Stimulated activated CD8-positive, alpha-beta memory T cell treated with anti-CD3 and anti-CD28 coated beads, Interleukin-7, amount 100 ng/mL, for 1 hour (primary cell): ENCODE measurements at places on chromosomes 2 and 18.

- no peak for DNase-seq
These were observed 20.9 kb downstream of the MARCHF4 start for GRCh38 chr2:216351172-216351925.

GRCh38 chr18:24400587-24400986 is 3.0 kb upstream of the OSBPL1A start:
- DNase-seq, result no peak

GRCh38 chr2:177243073-177243472 is 21.5 kb downstream of the NFE2L2 start:
- no peak for DNase-seq

DNA sequence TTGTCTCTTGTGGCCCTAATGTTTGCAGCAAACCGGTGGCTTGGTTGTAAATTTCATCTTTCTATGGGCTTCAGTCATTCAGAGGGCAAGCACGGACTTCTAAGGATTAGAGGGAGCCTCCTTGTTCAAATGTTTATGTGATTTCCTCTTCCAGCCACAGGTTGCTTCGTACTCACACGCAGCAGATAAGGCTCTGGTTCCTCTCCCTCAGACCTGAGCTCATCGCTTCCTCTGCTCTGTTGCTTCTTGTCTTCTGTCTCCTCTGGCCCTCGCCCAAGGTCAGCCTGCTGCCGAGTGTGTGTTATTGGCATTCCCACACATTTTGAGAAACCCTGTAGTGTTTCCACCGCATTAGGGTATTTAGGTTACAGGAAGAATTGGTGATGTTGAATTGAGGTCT is 44.0 kb downstream of the MYL12B start:
- no peak for DNase-seq

GRCh38 chr2:232963913-232964312 is 49.1 kb downstream of the NGEF start:
- DNase-seq, result no peak

GRCh38 chr2:191635333-191636234 is 42.4 kb upstream of the NABP1 start:
- DNase-seq, result no peak

- no peak for DNase-seq
These were observed at the start of gene IL1B for GRCh38 chr2:112836695-112837117. Gene IL1B, minus strand, starts transcription at chr2:112836779. Its CDS starts 550 bp downstream, at chr2:112836229.

- no peak for DNase-seq
These were observed 2.3 kb downstream of the C1QL2 start for GRCh38 chr2:119156105-119156890.

DNA sequence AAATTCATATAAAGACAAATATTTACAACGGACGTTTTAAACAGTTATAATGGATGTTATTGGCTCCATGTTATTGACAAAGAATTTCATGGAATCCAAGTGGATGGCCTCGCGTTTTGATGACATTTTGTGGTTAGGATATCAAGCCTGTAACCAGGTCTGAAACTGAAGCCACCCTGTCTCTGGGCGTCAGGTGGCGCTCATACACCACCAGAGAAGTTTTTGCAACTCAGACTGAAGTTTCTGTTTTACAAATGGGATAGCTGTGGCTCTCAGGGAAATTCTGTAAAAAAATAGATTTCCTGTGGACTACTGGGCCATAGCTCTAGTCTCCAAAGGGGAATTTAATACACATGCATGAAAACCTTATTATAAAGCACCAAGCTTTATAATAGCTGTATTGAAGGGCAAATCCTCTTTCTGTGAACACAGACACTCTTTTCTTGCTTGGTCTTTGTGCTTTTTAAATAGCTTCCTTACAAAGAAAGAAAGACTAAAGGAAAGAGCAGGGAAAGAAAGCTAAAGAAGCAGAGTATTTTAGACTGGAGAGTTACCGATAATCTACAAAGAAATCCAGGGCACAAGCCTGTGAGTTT is 86.7 kb downstream of the C18orf54 start:
- DNase-seq, result no peak

- DNase-seq, result no peak
These were observed 217.3 kb downstream of the VAPA start for GRCh38 chr18:10131081-10131459.

GRCh38 chr2:61978522-61978921 is 73.0 kb downstream of the COMMD1 start:
- DNase-seq, result no peak

GRCh38 chr2:232901736-232902578 is 31.9 kb downstream of the SNORC start:
- DNase-seq, result no peak

GRCh38 chr2:172100080-172100934 is 2.4 kb downstream of the DLX2 start:
- no peak for DNase-seq

DNA sequence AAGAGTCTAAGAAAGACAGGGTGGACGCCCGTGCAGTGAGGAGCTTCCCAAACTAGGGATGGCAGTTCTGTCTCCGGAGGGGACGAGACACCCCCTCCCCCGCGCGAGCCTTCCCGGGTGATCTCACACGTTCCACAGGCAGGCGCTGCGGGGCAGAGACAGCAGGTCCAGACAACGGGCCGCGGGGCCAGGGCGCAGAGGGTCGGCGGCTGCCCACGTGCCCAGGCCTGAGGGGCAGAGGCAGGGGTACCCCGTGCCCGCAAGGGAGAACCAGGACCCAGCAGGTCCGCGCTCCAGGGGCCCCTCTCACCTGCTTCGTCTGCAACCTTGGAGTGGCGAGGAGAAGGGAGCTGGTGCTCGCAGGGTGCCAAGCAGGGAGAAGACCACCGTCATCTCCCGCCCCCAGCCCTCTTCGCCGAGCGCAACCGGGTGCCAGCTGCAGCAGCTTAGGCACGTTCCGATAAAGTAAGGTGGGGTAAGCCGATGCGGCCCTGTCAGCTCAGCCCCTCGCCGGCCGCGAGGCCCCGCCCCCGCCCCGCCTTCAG is at the start of gene GPR155:
Gene GPR155 (minus strand): TSS at position 467 of the 545 bp plus-strand sequence. CDS start 5,073 bp downstream, outside the sequence.
- no peak for DNase-seq

- no peak for DNase-seq
These were observed 11.4 kb upstream of the PROKR1 start for GRCh38 chr2:68632021-68632420.

DNA sequence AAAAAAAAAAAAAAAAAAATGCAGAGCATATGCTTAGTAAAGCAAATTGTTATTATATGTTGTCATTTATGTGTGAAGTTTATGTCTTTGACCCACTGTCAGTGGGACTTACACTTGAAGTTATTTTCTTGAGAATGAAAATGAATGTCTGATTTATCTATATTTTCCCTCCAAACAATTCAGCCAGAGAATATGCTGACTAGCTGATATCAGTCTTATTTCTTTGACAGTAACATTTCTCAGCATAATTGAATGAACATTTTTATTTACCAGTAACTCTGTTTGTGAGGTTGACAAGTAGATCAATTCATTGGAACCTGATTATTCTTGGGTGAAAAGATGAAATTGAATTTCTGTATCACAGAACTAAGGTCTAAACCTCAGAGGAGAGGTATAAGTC is 40.0 kb upstream of the VPS54 start:
- no peak for DNase-seq

GRCh38 chr2:127043367-127044164 is 63.4 kb downstream of the BIN1 start:
- no peak for DNase-seq

DNA sequence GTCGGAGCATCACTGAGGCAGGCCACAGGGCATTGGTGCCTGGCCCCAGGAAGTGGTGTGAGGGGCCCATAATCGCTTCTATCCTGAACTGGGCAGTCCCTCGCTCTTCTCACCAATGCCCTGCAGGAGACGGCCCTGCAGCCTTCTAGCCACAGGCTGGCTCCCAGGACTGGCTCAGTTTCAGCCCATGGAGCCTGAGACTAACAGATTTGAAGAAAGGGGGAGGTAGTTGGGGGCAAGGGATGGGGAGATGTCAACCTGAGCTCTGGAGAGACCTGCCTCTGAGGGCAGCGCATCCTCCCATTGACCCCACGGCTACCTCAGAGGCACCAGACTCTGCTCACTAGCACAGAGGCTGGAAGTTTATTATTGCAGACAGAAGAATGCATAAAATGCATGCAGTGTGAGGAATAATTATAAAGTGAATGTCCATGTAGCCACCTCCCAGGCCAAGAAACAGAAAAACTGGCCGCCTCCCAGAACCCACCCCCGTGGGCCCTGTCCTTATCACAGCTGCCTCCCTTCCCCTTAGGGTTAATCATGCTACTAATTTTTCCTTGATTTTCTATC is 1.4 kb downstream of the TOGARAM2 start:
- DNase-seq, result no peak

DNA sequence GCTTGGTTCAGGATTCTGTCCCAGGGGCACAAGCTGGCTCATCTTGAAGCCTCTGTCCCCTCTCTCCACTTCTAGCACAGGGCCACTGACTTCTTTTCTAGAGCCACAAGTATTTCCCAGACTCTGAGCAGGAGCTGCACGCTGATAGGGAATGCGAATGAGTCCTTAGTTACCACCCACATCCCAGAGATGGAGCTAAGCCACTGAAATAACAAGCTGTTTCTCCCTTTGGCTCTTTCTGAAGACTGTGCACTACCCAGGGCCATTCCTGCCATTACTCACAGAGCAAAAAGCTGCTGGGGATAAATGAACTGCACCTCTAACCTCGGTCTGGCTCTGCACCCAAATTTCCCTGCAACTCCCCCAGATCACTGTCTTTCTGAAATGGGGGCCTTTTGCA is 70.6 kb downstream of the TSN start:
- DNase-seq, result no peak

DNA sequence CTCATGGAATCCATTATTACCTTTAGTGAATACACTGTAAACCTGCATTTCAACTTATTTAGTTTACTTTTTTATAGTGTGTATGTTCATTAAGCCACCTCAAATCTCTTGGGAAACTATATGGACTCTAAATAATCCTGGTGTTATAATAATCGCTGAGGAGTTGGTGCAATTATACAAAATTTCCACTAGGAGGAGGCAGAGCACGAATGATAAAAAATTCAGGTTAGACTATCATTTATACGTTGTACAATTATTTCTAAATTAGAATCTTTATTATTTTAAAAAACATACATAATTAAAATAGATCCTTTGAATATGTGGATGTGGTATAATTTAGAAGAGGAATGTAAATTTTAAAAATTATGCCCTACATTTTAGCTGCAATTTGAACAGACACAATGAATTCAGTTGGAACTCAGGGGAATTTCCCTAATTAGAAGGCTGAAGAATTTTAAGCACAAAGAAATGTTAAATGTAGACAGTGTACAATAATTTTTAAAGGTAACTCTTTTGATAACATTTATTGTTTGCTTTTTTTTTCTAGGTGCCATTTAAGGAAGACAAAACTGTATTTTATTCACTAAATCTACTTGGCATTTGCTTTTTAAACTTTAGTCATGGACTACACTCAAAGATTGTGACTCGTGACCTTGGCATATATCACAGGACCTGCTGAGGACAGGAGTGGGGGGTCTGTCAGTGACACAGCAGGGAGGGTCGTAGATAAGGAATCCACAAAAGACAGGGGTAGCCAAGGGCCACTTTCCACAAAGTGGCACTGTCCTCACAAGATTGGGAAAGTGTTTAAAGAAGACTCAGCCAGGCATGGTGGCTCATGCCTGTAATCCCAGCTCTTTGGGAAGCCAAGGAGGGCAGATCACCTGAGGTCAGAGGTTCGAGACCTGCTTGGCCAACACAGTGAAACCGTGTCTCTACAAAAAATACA is 45.5 kb downstream of the RAB12 start:
- no peak for DNase-seq

GRCh38 chr2:64062840-64063239 is 43.6 kb upstream of the VPS54 start:
- no peak for DNase-seq
